Parietal lobe (tissue), 2 donors: ENCODE measurements at places on chromosomes 2 and 18. TPM values are rescaled to one million over a fixed set of nuclear protein-coding genes. Genes with fewer than 3 reads are reported as not detected.

Gene L3MBTL4
- total RNA-seq: 13.1 TPM

Gene HOXD1
- not detected for total RNA-seq

Gene TLX2
- total RNA-seq: not detected

Gene CCT7
- 155 TPM for total RNA-seq

Gene BMP10
- total RNA-seq: not detected

Gene METTL5
- 43.2 TPM for total RNA-seq

Gene DCDC2C
- total RNA-seq: 1.6 TPM

Gene SLC66A3
- 11.6 TPM for total RNA-seq

Gene TRIB2
- 69.5 TPM for total RNA-seq

Gene PSMA8
- total RNA-seq: not detected

Gene UGT1A5
- not detected for total RNA-seq

Gene SPATA3
- total RNA-seq: not detected

Gene FIGN
- total RNA-seq: 4.4 TPM

Gene PRSS56
- not detected for total RNA-seq

Gene DNAJC5G
- total RNA-seq: not detected

Gene PMAIP1
- 0.94 TPM for total RNA-seq

Gene TXNL4A
- 37.2 TPM for total RNA-seq

Gene NCOA1
- 209 TPM for total RNA-seq

Gene FBLN7
- 2.5 TPM for total RNA-seq

Gene MARCO
- total RNA-seq: not detected

Gene CCDC121
- total RNA-seq: 4.1 TPM

Gene AQP12A
- total RNA-seq: not detected

Gene OSR1
- 0.31 TPM for total RNA-seq

Gene SLC23A3
- total RNA-seq: 0.63 TPM

Gene RAX
- total RNA-seq: not detected
